ENCODE measurements at places on chromosomes 16 and 17.

GRCh38 chr16:66399031-66399430, 28.1 kb upstream of the BEAN1 start:
- DNase-seq = no peak

- DNase-seq = no peak
Measured at GRCh38 chr17:71936977-71937376, 183.8 kb upstream of the SOX9 start.

- peak; percentile 11 for DNase-seq
Measured at GRCh38 chr17:33113276-33113990, 121.8 kb downstream of the SPACA3 start.

DNA sequence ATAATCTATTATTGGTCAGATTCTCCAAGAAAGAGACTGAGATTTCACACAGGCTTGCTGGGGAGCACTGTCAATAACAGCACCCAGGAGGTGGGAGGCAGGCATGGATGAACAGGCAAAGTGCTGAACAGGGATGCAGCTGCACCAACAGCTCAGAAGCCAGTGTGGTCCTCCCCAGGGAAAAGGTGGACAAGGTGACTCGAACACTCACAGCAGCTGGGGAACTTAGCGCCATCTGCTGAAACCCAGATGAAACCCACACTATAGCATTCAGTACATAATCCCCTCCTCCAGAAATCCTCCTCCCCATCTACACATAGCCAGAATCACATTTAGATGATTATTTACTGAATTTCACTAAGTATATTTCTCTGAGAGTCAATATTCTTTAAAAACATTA, 255.2 kb upstream of the WSB1 start:
- peak; percentile 2 for DNase-seq

GRCh38 chr17:78238823-78239488, 7.5 kb downstream of the TMEM235 start:
- DNase-seq = no peak

GRCh38 chr17:38926293-38927070, 1.1 kb downstream of the LASP1NB start:
- DNase-seq = no peak

DNA sequence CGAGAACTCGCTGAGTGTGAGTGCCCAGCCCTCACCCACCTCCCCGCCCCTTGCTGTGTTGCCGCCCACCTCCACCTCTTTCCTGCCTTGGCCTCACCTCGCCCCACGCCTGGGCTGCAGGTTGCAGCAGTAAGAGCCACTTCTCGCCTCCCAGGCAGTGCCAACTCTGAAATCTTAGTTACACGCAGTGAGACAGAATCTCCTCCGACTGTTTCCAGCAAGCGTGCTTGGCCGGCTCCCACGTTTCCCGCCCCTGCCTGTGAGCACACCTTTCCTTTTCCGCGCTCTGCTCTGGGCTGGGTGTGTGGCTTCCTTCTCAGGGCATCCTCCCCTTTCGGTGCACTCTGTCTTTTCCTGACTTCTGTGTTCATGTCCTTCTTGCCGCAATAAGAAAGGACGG, 5.7 kb downstream of the ENGASE start:
- no peak for DNase-seq

DNA sequence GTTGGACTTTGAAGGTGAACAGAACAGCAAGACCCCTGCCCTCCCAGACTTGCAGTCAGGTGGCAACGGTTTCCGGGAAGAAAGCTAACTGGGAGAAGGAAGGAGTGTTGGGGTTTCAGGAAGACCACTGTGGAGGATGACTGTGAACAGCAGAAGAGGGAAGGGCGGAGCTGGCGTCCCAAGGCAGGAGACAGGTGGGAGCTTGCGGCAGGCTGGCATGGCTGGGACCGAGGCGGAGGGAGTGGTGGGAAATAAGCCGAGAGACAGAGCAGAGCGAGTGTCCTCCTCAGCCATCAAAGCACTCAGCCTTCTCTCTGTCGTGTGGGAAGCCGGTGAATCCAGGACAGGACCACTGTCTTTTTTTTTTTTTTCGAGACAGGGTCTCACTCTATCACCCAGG, 108.5 kb upstream of the CACNG5 start:
- no peak for DNase-seq

- no peak for DNase-seq
Measured at GRCh38 chr16:55015181-55015913, 84.7 kb downstream of the IRX5 start.

GRCh38 chr17:17491031-17491471, 5.1 kb downstream of the RASD1 start:
- no peak for DNase-seq

GRCh38 chr16:89443727-89444084, 46.7 kb downstream of the ANKRD11 start:
- no peak for DNase-seq

GRCh38 chr16:54171626-54172537, 114.7 kb downstream of the IRX3 start:
- peak; percentile 27 for DNase-seq

DNA sequence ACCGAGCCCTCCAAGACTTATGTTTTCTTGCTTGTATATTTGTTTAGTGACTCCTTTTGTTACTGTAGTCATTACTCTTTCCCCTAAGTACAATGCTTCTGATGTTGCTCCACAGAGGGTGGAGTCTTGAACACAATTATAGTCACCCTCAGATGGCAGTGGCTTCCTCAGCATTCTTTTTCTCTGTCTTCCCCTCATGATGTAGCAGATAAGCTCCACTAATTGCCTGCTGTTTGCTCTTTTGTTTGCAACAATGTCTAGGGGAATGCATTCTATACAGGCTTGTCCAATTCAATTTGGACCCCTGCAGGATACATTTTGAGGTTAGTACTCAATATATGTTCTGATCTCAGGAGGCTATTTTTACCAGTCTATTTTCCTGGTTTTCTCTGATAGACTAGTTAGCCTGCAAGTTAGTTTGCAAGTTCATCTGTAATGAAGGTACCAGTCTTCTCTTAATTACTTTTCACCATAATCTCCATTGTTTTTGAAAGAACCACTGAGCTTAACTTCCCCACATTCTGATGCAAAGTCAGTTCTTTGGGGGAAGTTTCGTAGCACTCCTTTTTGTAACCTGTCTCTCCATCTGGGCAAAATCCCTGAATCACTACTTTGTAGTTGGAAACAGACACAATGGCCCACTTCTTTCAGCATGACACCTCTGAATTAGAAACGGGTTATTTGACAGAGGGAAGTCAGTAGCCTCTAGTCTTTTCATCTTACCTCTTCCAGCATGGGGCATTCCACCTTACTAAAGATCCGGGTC, 1509.2 kb downstream of the CDH11 start:
- no peak for DNase-seq

DNA sequence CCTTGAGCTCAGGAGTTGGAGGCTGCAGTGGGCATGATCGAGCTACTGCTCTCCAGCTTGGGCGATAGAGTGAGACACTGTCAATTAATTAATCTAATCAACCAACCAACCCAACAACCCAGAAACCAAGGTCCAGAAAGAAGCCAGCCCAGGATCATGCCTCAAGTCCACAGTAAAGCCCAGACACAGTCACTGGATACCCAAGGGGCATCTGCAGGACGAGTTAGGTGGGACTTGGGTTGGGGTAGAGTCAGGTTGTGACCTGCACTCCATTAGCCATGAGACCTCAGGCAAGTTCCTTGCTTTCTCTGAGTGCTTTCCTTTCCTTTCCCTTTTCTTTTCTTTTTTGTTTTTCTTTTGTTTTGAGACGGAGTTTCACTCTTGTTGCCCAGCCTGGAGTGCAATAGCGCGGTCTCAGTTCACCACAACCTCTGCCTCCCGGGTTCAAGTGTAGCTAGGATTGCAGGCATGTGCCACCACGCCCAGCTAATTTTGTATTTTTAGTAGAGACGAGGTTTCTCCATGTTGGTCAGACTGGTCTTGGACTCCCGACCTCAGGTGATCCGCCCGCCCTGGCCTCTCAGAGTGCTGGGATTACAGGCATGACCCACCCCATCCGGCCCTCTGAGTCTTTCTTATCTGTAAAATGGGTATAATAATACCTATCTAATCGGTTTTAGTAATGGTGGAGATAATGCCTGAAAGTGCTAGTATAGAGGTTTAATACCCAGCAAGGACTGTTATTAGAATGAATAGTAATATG, 3.5 kb upstream of the HSD17B1 start:
- no peak for DNase-seq

GRCh38 chr17:76569607-76570279, 15.9 kb downstream of the ST6GALNAC2 start:
- DNase-seq = no peak

GRCh38 chr17:82974136-82974952, 105.1 kb upstream of the METRNL start:
- no peak for DNase-seq

GRCh38 chr16:78363843-78364555, 264.5 kb downstream of the WWOX start:
- DNase-seq = no peak

DNA sequence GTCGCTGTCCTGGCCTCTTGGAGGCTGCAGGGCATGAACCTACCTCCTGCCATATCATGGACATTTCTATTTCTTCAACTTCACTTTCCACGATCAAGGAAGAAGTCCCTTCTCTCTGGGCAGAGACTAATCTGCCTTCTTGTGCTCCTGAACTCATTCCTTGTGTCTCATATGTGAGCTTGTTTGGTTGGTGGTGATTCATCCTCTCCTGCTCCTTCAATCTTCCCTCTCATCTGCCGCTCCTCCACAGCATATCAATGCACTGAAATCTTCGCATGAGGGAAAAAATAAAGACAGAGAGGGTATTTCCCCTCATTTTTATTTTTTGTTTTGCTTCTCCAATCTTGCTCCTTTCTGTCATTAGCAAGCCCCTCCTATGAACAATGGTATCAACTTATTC, 571.7 kb upstream of the GOT2 start:
- no peak for DNase-seq

GRCh38 chr16:59042301-59042700, 308.2 kb upstream of the GOT2 start:
- DNase-seq = no peak

- no peak for DNase-seq
Measured at GRCh38 chr16:68389750-68390371, 58.4 kb downstream of the SMPD3 start.

DNA sequence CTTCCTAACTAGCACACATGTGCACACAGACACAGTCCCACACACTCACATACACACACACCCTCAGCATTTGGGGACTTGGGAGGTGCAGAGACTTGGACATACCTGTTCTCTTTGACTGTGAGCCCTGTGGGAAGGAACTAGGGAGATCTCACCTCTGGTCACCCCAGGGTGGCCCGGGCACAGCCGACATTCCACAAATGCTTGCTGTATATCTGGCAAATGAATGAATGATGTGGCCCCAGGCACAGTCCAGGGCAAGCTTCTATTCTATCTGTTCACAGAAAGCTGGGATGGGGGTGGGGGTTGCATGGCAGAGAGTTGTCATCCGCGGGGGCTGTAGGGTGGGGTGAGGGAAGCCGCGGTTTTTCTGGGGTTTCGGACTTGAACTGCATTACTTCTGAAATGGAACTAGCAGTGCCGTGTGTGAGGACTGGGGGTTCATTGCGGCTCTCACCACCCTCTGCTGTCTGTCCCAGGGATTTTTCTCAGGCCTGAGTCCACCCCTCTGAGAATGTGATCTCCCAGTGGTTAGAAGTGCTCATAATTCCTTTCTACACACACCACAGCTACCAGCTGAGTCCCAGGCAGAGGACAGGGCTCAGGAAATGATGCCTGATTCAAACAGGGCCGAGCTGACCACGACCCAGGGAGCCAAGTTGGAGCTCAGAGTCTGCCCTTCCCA, 3.3 kb upstream of the RIPOR1 start:
- no peak for DNase-seq

- DNase-seq = no peak
Measured at GRCh38 chr16:2183671-2184070, 12.7 kb downstream of the CASKIN1 start.

DNA sequence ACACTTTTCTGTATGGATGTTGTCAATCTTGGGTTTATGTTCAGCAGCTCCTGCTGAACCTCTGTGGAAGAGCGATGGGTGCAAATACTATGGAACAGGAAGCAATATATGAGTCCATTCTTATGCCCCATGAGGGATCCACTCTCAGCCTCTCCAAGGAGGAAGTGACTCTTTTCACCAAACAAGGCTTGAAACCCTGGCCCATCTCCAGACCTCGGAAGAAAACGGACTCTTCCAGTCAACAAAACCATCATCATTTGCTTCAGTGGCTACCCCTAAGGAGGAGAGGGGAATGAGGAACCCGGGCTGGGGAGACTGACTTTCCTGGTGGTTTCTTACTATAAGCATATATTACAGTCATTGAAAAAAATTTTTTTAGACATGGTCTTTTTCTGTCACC, 206.2 kb downstream of the AXIN2 start:
- no peak for DNase-seq

GRCh38 chr16:17330044-17330443, 140.7 kb downstream of the XYLT1 start:
- no peak for DNase-seq

DNA sequence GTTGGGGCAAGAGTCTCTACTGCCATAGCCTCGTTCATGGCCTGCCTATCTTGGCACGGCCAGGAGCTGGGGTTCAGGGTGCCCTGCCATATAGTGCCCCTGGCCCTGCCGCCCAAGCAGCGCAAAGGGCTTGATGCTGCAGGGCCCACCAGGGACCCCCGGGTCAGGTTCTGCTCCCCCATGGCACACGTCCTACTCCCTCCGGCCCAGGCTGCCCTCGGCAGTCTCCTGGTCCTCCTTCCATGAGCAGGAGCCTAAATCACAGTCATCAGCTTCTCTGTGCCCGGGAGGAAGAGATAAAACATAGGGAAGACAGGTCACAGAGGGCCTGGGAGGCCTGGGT, 55.9 kb upstream of the MTSS2 start:
- no peak for DNase-seq

- no peak for DNase-seq
Measured at GRCh38 chr17:61144137-61144536, 255.5 kb upstream of the TBX2 start.

DNA sequence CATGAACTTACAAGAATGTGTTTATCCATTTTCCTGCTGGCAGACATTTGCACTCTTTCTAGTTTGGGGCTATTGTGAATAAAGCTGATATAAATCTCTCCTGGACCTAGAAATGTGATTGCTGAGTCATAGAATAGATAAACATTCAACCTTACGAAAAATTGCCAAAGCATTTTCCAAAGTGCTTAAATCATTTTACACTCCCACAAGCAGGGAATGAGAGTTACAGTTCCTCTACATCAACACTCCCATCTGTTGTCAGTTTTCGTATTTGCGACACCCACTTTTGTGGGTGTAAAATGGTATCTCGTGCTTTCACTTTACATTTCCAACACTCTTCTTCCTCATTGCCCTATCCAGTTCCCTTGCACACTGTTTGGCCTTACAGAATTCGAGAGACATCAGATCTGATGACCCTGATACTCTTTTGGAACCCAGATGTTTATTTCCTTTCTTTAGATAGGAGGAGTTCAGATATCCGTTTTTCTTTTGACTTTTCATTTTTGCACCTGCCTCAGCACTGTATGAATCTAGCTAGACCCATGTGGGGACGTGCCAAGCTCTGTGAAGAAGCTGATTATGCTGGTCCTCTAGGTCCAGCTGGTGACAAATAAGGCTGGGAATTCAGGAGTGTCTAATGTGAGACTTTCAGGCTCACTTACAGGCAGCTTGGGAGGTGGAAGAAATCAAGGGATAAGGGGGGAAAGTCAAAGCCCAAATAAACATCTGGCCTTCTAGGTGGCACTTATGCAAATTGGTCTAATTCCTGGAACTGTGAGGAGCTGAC, 14.0 kb downstream of the SOX9 start:
- no peak for DNase-seq
